ENCODE measurements at places on chromosomes 6 and 20.

GRCh38 chr20:8385247-8385646, 253.2 kb downstream of the PLCB1 start:
- no peak for DNase-seq

DNA sequence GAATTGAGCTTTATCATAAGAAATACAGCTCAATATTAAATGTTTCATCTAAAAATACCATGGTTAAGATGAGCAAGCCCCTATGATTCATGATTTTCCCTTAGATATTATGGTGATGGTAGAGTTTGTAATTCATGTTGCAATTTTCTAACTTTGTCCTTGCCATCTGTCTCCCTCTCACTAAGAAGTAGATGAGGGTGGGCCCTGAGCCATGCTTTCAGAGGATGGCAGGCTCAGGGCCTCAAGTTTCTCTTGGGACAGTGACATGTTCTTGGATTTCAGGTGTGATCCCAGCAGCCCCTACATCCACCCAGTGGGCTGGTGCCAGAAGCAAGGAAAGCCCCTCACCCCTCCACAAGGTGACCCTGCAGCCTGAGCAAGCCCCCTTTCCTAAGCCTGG, 25.6 kb downstream of the L3MBTL1 start:
- DNase-seq, result peak; percentile 38

GRCh38 chr20:36251426-36251825, 15.1 kb downstream of the AAR2 start:
- DNase-seq, result no peak

DNA sequence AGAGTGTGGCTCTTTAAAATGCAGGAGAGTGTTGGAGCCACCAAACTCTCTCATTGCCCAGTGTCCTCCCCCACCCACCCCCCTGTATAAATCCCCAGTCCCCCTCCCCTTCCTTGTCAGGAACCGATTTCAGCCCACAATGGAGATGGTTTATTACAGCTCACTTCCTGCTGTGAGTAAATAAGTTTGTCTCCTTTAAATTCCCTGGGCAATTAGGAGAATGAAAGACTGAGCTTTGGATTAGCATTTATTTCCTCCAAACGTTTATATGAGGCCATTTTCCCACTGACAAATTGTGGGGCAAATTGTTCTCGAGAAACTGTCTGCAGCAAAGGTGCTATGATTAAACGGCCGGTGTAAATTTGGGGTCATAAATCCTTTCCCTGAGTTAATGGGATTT, 128.8 kb downstream of the DHX35 start:
- DNase-seq, result no peak

DNA sequence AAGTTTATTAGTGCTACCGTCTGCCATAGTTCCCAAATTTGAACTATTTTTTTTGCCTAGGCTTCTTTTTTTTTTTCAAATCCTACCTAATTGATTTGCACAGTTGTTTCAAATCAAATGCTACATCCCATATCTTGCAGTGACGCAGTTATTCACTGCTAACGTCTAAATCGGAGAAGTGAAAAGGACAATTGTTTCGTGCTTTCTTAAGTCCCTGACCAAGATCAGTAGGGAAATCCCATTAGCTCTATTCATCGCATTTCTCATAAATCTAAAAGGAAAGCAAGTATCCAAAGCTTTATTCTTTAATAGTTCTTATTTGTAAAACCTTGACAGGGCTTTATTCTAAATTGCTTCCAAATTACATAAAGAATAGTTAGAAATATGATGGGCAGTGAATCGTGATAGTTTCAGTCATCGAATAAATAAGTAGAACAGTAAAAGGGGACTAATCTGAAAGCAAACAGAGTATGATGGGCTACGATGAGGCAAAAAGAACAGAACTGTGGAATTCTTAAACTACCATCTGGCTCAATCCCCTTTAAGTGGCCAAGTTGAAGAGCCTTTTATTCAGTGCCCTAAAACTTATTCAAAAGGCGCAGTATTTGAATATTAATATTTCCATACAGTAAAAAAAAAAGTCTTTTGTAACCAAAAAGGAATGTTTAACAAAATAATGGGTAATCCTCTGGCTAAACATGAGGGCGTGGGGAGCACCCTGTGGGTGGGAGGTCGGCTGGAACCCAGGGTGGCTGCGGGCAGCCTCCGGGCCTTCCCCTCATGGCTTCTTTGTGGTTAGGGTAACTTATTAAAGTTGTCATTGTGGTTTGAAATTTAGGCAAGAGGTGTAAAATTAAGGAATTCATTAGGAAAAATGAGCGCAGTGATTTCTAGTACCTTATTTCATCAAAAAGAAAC, 3.0 kb upstream of the ARID1B start:
- no peak for DNase-seq

GRCh38 chr6:37965964-37966676, 146.6 kb downstream of the ZFAND3 start:
- DNase-seq, result no peak

DNA sequence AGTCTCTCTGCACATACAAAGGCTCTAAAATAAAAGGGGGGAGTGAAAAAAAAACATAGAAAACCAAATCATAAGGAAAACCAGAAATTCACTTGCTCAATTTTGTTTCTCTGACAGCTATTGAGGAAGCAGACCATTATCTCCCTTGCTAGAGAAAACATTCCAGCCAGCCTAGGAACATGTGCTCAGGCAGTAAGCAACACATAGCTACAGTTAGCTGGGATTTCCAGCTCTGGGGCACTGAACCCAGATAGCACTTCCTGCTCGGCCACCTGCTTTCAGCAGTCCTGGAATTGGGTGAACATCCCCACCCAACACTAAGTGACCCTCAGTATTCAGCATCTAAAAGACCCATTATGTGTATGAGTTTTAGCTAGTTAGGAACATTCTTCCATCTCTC, 61.3 kb downstream of the TNFRSF21 start:
- DNase-seq, result no peak

DNA sequence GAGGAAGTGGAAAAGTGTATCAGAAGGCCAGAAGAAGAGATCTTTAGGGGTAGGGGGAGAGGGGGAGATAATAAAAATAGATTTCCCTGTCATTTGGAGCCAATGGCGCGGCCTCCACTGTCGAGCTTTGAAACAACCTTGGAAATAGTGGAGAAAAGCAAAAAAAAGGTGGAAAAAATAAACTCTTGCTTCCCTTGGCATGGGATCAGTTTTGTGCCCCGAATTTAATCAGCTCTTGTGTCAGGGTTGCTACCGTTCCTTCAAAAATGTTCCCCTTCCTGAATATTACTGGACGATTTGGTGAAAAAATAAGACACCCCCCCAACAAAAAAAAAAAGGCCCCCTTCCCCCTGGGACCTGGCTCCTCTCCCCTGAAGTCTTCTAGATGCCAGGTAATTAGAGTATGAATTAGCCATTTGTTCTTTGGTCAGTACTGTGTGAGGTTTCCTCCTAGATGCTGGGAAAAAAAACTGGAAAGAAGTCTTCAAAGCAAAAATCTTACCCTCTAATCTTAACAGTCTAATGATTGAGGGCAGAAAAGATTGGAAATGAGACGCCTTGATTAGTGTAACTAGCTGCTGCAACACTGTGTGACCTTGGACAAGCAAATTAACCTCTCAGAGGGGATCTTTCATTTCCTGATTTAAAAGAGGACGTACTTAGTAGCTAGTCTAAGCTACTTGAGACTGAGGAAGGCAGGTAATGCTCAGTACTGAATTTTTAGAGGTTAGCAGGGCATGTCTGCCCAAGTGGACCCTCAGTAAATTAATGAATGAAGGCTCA, 872 bp upstream of the RBM39 start:
- no peak for DNase-seq

DNA sequence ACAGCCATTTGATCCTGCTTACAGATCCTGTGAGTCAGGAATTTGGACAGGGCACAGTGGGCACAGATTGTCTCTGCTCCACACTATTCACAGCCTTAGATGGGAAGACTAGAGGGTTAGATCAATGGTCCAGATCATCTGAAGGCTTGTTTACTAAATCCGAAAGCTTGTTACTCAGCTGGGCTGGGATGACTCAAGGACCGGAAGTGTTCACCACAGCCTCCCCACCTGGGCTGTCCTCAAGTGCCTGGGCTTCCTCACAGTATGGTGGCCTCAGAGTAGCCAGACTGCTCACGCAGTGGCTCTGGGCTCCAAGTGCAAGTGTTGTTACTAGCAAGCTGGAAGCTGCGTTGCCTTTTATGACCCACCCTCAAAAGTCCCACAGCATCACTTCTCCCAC, 75.4 kb upstream of the INSM1 start:
- DNase-seq, result no peak

- DNase-seq, result peak; percentile 4
These were observed 431.8 kb downstream of the CD83 start for GRCh38 chr6:14549304-14549770.

GRCh38 chr6:6256886-6257285, 63.6 kb downstream of the F13A1 start:
- DNase-seq, result no peak

GRCh38 chr6:116210750-116211425, 43.0 kb downstream of the TSPYL4 start:
- no peak for DNase-seq

Measured in Caco-2 (cell line).